ENCODE measurements at places on chromosomes 2 and 18.

DNA sequence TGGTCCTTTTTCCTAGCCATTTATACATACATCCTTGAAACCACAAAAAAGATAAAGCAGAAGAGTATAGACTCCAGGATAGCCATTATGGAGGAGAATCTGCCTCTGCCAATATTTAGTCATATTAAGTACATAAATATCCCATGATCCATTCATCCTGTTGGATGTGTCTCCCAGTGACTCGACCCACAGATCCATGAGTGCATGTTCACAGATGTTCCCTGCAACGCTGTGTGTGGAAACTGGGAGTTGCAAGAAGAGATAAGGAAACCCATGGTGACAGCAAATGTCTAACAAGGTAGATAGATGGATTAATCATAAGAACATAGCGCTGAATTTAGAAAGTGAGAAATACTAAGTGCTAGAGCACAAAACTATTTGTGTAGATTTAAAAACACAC, 34.5 kb downstream of the STK39 start:
- DNase-seq = no peak

DNA sequence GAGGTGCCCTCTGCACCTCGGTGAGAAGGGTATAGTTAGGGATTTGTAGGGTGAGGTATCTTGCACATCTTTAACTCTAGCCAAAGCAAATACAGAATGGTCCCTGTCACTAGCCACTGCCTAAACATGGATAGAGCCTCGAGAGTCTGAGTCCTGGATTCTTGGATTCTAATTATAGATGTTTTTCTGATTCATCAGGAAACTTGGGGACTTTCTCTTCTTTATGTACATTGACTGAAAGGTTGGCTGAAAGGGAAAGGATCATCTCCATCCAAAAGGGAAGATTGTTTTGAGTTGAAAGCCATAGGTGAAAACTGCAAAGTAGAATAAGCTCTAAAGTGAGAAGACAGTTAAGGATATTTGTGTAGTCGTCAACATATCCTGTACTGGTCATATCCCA, 8.2 kb downstream of the STK36 start:
- no peak for DNase-seq

DNA sequence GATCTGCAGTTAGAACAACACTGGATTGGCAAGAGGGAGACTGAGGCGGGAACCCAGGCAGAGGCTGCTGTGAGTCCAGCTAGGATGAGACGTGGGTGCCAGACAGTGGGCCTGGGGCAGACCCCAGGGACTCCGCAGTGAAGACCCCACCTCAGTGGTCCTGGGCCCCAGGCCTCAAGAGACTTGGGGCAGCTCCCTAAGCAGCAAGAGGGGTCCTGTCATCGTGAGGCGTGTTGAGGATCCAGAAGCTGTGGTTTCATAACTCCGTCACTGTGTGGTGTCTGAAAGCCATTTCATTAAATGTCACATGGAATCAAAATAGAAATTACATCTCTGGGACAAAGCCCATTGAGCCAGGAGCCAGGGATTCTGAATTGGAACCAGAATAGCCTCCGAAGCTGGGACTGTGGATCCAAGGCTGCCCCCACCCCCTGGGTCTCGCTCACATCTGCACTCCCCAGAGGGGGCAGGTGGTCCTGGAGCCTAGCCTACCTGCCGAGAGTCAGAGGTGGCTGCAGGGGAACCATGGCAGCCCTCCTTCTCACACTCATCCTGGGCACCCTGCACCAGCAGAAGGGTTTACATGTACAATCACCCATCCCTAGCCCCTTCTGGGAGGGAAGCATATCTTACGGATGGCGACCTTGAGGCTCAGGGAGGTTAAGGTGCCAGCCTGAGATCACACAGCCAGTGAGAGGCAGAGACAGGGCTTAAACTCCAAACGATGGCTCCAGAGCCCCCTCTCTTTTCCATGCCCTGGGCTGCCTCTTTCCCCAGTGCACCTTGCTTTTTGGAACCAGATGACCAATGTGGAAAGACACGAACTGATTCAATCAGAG, 23.2 kb downstream of the RRM2 start:
- DNase-seq = no peak

DNA sequence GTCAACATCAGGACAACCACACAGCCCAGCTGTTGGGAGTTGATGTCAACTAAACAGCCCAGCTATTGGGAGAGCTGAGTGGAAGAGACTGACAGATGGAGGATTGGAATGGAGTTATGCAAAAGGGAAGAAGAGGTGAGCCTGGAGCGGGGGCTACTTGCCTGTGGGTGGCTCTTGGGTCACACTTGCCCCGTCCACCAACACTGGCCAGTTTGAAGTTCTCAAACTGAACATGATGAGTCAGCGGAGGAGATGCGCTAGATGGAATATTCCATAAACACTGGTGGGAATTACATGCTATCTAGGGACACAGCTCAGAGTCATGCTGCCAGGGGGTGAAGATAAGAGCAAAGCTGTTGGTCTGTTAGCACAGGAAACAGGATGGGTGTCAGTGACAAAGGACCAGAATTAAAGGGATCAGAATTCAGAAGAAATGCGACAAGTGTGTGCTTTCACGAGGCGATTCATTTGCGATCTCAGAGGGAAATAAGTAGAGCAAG, 33.2 kb upstream of the AGAP1 start:
- DNase-seq = no peak

DNA sequence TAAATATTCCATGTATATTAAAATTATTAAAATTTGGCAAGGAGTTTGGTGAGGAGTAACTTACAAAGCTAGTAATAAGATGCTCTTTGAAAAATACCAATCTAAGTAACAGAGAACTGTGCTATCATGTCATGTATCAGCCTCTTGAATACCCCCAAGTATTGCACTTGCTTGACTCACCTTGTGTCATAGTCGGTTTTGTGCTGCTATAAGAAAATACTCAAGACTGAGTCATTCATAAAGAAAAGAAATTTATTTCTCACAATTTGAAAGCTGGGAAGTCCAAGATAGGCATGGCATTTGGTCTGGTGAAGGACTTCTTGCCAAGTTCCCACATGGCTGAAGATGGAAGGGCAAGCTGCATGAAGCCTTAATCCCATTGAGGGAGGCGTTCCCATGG, 179.2 kb downstream of the MEMO1 start:
- no peak for DNase-seq

DNA sequence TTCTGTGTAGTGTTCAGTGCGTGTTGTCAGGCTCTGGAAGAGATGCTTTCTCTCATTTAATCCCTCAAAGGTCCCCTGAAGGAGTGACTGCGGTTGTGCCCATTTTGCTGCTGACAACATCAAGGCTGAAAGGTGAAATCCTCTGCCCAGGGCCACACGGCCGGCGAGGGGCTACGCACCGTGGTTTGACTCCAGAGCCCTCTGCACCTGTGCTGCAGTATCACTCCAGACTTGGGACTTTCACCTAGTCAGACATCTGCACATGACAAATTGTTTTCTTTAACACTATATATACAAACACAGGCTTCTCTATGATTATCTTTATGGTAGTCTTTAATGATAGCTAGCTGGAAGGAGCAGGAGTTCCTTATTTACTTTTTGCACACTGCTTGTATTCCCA, 90.2 kb downstream of the ARMC9 start:
- no peak for DNase-seq

DNA sequence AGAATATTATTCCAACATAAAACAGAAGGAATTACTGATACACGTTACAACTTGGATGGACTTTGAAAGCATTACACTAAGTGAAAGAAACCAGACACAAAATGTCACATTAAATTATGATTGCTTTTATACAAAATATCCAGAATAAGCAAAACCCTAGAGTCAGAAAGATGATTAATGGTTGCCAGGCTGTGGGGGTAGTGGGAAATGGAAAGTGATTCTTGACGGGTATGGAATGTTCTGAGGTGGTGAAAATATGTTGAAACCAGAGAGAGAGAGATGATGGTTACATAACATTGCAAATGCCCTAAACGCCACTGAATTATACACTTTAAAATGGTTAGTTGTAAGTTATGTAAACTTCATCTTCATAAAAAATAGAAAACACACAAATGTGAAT, 1057.2 kb upstream of the TMEFF2 start:
- no peak for DNase-seq

DNA sequence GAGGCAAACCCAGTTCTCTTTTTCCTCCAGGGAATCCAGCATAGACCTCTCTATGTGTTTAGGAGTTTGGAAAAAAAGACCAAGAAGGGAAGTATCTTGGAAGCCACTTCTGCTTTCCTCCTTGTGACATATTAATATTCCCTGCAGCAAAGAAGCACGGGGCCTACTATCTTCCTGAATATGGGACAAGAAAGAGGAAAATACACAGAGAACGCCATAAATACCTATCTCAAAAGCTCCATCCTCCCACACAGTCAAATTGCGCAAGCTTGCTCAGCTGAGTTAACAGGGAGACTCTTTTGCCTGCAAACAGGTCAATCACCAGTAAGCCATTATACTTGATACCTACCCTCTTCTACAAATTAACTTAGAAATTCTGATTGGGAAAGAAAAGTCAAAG, 16.7 kb upstream of the RAPH1 start:
- DNase-seq = no peak

GRCh38 chr2:767944-768343, 90.7 kb upstream of the TMEM18 start:
- no peak for DNase-seq

GRCh38 chr2:69685321-69686048, 41.9 kb upstream of the AAK1 start:
- no peak for DNase-seq

GRCh38 chr2:154032220-154032619, 160.5 kb downstream of the GALNT13 start:
- no peak for DNase-seq

GRCh38 chr2:186540941-186541340, 48.9 kb upstream of the ITGAV start:
- no peak for DNase-seq

- DNase-seq = no peak
These were observed 63.5 kb downstream of the ZDBF2 start for GRCh38 chr2:206337956-206338355.

GRCh38 chr18:74139411-74139810, 8.2 kb downstream of the FBXO15 start:
- DNase-seq = no peak

- no peak for DNase-seq
These were observed 56.2 kb upstream of the TMEM163 start for GRCh38 chr2:134774786-134775641.

- DNase-seq = peak; percentile 29
These were observed 19.3 kb downstream of the GAD1 start for GRCh38 chr2:170836027-170836426.

DNA sequence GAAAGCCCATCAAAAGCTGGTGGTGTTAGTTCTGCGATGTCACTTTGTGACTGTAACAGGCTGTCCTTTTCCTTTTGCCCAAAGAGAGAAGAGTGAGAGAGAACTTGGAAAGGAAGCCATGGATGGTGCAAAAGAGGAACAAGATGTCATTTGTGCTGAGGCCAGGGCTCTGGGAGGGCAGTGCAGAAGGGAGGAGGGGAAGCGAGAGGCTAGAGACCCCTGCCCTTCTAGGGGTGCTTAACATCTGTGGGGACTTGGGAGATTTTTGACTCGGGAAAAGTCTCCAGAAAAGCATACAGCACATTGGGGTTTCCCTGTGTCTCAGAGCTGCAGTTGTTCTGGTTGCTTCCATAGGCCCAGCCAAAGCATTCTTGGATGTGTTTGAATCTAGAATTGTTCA, 49.6 kb downstream of the ZBTB7C start:
- no peak for DNase-seq

DNA sequence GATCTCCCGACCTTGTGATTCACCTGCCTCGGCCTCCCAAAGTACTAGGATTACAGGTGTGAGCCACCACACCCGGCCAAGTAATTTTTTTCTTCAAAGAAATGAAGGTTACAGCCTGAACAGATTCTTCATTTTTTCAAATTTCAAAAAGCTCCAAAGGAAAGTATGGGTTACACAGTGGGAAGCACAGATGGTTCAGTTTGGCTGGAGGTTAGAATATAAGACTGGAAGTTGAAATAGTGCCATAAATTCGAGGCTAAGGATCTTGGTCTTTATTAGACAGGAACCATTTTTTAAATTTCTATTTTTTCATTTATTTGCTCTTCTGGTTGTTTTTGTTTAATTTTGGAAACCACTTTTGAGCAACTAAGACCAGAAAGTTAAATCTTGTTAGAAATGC, 120.0 kb downstream of the STK39 start:
- no peak for DNase-seq
